ENCODE measurements at places on chromosomes 16 and 17.

- peak; percentile 66 for DNase-seq
Observed at GRCh38 chr16:1980030-1980769, 1.1 kb downstream of the NOXO1 start.

- no peak for DNase-seq
Observed at GRCh38 chr17:76307966-76308338, at the start of gene QRICH2. Gene QRICH2, minus strand, starts transcription at chr17:76308276. Its CDS starts 278 bp downstream, at chr17:76307998.

DNA sequence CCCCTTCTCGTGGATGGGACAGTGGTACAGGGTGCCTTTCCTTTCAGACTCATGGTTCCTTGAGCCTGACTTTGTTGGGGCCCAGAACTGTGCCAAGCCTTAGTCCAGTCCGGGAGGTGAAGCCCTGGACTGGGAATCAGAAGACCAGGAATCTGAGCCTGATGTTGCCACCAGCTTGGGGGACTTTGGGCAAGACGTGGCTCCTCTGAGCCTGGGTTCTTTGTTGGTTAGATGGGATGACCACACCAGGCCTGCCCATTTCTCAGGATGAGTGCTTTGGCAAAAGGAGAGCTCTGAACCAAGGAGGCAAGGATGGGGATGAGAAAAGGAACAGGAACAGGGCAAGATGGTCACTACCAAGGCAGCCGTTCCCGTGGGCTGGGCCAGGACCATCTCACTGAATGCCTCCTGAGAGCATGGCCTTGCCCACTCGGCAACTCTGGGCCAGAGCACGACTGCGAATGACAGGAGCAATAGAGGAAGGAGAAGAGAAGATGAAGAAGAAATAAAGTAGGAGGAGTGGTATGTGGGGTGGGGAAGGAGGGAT, 32.5 kb downstream of the PITPNM3 start:
- no peak for DNase-seq

- DNase-seq, result no peak
Observed at GRCh38 chr16:25010542-25010941, 4.6 kb downstream of the ARHGAP17 start.

- DNase-seq, result no peak
Observed at GRCh38 chr17:50283714-50284113, 9.4 kb downstream of the TMEM92 start.

DNA sequence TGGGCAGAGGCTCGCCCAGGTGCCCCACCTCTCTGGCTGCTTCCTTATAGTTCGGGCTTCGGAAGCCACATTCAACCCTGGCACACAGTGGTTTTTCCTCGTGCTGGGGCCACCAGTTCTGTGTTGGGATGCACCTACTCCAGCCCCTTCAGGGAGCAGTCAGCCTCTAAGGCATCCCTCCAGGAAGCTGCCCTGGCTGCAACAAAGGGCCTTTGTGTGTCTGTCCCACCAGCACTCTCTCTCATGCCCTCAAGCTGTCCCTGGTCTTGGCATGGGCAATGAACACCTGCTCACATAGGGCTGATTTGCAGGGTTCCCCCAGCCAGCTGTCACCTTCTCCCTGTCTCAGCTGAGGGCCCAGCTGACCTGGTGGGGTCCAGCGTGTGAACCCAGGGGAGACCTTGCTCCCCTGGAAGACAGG, 754 bp upstream of the NOXO1 start:
- peak; percentile 49 for DNase-seq

DNA sequence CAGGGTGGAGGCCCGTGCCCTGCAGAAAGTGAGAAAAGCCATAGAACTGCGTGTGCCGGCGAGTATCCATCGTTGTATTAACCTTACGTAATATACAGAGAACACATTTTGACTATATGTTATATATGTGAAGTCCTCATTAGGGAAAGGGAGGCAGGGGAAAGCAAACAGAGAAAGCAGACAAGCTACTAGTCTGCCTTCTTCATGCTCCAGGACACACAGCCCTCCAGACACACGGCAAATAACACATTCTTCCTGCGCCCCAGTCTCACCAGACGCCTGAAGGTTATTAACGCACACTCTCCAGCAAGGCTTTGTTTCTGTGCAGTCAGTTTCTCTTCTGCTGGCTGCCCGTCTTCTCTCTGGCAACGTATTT, 28.8 kb downstream of the PRDM7 start:
- DNase-seq, result no peak

- no peak for DNase-seq
Observed at GRCh38 chr16:75261590-75262078, 10.2 kb upstream of the BCAR1 start.

DNA sequence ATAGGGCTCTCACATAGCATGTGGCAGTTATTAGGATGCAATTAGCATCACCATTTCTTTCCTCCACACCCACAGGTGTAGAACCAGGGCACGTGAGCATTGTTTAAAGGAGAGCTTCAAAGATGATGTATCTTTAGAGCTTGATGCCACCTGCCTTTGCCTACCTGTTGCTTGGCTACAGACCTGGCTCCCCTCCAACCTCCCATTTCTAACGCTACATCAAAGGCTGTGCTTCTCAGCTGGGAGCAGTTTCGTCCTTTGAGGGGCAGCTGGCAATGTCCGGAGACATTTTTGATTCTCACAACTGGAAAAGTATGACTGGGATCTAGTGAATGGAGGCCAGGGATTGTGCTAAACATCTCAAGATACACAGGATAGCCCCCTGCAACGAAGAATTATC, 78.5 kb upstream of the CLEC3A start:
- peak; percentile 94 for DNase-seq

- DNase-seq, result no peak
Observed at GRCh38 chr17:65172496-65173136, 35.4 kb downstream of the RGS9 start.

GRCh38 chr17:11925262-11926021, 71.8 kb downstream of the ZNF18 start:
- no peak for DNase-seq

GRCh38 chr17:64348666-64349065, 42.0 kb downstream of the PECAM1 start:
- no peak for DNase-seq

GRCh38 chr16:10940501-10941079, 1.7 kb downstream of the DEXI start:
- DNase-seq, result no peak

- no peak for DNase-seq
Observed at GRCh38 chr16:4938683-4939030, 1.7 kb upstream of the PPL start.

- DNase-seq, result no peak
Observed at GRCh38 chr17:77319211-77320043, 178.7 kb downstream of the SEC14L1 start.

GRCh38 chr17:73342050-73342522, 30.3 kb upstream of the CDC42EP4 start:
- DNase-seq, result no peak

- DNase-seq, result peak; percentile 75
Observed at GRCh38 chr17:78040440-78041385, 82.2 kb downstream of the TNRC6C start.

- DNase-seq, result no peak
Observed at GRCh38 chr17:50095626-50096037, 481 bp downstream of the PDK2 start.

DNA sequence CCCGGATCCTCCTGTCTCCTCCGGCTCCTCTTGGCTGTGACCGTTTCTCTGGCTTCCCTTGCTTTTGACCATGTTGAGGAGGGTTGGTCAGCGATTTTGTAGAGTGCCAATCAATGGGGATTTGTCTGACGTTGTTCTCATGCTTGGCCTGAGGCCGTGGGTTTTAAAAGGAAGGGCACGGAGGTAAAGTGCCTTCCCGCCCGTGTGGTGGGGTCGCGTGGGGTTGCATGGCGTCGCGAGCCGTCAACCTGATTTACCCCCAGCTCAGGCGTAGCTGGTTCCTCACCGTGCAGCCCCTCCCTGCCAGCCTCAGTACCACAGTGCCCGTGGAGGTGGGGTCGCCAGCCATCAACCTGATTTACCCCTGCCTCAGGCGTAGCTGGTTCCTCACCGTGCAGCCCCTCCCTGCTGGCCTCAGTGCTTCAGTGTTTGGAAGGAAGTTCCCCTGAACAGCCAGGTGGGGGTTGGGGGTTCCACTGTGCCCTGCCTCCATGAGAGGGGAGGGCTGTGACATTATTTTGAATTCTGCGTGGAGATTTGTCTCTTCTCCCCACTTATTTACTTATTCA, 5.0 kb downstream of the TPSAB1 start:
- no peak for DNase-seq

DNA sequence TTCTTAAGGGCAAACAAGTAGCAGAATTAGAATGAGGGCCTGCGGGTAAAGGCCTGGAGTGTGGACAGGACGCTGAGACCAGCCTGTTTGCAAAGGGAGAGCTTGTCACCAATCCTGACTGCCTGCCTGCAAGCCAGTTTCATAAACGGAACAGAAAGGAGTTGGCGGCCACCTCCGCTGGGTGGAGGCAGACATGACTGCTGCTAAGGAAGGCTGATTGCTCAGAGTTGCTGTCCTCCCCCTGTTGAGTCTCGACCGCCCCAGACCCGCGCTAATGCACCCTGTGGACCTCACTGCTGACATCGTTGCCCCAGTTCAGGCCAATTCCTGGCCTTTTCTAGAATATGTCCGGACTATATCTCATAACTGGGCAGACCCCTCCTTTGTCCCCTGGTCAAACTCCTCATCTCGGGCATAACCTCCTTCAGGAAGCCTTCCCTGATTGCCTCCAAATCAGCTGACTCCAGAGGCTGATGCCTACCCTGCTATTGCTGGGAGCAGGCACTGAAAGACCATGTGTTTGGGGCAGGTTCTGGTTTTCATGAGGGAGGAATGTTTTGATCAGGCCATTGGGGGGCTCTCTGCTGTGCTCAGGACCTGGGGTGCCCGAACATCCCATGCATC, 153.0 kb upstream of the CIBAR2 start:
- DNase-seq, result no peak

DNA sequence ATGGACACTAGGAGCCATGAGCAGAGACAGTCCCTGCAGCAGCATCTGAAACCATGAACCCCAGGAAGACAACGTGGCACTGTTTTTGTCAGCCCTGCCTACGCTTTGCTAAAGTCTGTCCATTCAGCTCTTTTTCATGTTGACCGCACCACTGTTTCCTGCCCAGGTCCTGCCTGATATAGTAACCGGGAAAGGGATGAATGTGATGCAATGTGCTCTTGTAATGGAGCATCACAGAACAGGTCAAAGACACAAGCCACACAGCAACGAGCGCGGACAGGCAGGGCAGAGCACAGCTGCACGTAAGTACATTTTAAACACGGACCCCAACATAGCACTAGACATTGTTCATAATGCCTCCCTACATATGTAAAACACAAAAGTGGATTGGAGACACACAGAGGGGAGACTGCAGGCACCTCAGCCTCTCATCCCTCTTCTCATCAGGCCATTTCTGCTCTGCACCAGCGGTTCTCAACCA, 16.9 kb upstream of the TNFRSF13B start:
- no peak for DNase-seq

DNA sequence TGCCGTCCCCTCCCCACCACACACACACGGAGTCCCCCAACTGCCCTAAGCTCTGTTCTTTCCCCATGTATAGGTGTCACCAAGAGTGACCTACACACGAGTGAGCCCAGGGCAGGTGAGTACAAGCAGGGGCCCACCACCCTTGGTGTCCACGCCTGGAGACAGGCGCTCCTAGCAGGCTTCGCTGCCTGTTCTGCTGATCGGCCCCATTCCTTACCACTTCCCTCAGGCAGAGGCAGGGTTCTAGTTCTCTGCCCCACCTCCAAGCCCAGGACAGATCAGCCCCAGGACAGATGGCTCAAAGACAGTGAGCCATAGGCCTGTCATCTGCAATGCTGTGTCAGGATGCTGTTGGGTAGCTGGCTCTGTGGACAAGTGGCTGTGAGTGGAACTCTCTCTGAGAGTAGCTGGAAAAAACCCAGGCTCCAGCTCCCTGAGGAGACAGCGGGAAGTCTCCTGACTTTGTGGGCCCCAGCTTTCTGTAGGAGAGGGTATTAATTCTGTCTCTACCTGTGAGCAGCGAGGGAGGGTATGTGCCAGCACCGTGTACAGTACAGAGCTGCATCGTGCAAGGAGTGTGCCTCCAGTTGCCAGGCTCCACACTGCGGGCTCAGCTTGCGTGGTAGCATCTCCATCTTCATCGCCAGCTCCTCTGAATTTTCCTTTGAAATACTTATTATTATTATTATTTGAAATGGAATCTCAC, 897 bp downstream of the TP53I13 start:
- no peak for DNase-seq

DNA sequence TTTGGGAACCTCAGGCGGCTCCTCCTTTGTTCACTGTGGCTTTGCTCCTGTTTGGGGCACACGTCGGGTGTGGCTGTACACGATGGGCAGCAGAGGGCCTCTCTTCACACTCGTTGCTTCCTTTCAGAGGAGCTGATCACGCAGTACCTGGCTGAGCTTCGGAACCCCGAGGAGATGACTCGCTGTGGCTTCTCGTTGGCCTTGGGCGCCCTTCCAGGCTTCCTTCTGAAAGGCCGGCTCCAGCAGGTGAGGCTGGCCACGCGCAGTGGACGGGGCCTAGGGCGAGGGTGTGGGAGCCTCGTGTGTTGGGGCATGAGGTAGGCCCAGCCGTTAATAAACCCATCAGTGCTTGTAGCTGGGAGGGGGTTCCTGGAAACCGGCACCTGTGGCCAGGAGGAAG, 85.0 kb upstream of the ZNF750 start:
- DNase-seq, result no peak

DNA sequence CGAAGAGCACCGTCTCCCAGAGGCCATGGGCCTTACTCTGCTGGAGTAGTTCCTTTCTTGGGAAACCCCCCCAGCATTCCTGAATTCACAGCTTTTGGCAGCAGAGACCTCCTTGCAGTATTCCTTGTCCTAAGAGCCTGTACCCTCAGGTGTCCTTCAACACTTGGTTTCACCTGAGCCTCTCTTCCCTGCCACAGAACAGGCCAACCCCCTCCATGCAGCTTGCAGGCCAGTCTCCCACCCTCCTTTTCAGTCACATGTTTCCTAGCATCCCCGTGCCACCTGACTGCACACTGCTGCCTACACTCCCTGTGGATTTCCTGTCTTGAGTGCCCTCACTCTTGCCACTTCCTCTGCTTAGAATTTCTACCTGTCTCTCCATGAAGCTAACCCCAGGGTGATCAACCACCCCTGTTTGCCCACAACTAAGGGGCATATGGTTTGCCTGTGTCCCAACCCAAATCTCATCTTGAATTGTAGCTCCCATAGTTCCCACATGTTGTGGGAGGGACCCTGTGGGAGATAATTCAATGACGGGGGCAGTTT, 65.5 kb downstream of the DYNLRB2 start:
- DNase-seq, result no peak

- DNase-seq, result peak; percentile 87
Observed at GRCh38 chr17:81814748-81815645, 11.0 kb downstream of the GCGR start.

DNA sequence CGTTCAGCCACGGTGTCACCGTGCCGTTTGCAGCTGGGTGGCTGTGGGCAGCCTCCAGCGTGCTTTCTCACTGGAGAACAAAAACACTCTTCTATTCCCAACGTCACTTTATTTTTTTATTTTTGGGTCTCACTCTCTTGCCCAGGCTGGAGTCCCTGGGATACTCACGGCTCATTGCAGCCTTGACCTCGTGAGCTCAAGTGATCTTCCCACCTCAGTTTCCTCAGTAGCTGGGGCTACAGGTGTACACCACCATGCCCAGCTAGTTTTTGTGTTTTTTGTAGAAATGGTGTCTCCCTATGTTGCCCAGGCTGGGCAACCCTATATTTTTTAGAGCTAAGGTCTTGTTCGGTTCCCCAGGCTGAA, 34.4 kb upstream of the ZC3H18 start:
- no peak for DNase-seq

- no peak for DNase-seq
Observed at GRCh38 chr17:57585341-57586195, 159.5 kb downstream of the CCDC182 start.

GRCh38 chr16:57529391-57530103, 6.8 kb downstream of the CCDC102A start:
- no peak for DNase-seq

GRCh38 chr16:15776572-15776971, 80.3 kb downstream of the MYH11 start:
- no peak for DNase-seq

Measured in NCI-H146 (cell line).